ENCODE measurements at places on chromosomes 16 and 17.
A peak's percentile ranks its signal among the peaks of the same experiment; 100 is the strongest.

- DNase-seq = no peak
These were observed 124.7 kb upstream of the PLCG2 start for GRCh38 chr16:81654346-81654745.

DNA sequence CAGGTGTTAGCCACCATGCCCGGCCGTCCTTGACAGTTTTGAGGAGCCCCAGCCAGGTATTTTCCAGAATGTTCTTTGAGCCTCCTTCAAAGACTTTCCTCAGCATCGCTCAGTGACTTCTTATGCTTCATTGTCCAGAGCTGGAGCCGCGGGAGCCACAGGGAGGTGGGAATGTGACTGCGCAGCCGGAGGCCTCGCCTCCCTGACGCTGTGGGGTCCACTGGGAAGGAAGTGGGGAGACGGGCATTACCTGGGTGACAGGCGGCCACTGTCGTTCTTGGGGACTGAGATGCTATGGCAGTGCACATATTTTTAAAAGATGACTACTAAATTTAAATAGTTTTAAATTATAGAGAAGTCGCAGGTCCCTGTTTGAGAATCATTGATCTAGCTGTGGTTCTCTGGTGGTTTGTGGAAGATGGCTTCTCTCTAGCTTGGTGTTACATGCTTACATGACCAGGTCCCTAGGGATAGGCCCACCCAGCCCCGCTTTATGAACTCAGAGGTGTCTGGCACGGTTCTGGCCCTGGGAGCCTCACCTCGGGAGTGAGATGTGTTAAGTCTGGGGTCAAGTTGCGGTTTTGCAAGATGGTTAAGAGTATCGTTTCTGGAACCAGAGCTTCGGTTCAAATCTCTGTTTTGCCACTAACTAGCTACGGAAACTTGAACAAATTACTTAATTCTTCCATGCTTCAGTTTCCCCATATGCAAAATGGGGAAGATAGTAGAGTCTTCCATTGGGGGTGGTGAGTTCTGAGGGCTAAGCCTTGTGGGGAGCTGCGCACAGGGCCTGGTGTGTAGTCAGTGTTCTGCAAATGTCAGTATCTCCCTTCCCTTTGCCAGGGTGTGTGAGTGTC lies 53.0 kb downstream of the ATP2C2 start:
- DNase-seq = no peak

GRCh38 chr16:68458101-68458500 lies 9.8 kb upstream of the SMPD3 start:
- DNase-seq = no peak

DNA sequence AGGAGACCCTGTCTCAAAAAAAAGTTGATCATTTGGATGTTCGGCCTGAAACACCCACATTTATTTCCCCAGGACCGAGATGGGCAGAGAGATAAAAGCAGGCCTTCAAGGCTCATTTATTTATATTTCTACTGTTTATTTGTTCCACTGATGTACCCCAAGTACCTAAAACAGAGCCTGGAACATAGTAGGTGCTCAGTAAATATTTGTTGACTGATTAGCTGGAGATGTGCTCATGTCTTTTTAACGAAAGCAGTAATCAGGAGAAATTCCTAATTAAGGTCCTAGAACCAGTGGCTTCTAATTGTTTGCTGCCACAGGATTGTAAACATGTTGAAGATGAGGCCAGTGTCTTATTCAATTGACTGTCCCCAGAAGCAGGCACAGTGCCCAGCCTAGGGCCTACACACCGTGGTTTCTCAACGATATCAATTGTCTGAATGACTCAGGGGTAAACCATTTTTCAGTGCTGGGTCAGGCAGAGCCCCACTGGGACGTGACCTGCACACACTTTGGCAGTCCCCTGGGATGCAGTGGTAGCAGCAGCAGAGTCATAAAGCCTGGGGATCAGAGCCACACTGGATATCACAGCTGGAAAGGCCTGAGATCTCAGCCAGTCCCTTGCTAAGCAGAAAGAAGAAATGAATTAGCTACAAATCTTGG lies 34.8 kb downstream of the SOST start:
- DNase-seq = no peak

- DNase-seq = no peak
These were observed 29.8 kb upstream of the XYLT2 start for GRCh38 chr17:50316016-50316587.

DNA sequence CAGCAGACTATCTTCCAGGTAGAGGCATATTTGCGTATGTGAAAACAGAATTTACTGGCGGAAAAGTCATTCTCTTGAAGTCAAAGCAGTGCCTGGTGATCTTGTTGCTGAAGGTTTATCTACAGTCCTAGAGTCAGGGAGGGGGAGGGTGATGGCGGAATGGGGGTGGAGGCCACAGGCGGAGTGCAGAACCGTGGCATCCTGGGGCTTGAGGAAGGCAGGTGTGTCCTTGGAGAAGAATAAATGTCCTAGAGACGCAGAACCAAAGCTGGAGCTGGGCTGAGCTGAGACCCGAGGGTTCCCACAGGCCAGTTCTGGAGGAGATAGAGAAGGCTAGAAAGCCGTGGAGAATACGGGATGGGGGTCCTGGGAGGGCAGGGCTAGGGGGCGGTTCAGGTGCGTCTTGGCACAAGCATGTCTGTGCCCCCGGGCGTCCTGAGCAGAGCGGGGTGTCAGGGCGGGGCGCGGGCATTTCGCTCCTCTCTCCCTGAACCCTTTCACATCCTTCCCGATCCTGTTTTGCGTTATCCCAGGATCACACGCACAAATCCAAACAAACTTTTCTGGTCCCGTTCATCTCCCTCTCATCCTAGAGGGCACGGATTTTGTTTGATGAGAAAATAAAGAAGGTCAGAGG lies 76.9 kb upstream of the CREBBP start:
- no peak for DNase-seq

DNA sequence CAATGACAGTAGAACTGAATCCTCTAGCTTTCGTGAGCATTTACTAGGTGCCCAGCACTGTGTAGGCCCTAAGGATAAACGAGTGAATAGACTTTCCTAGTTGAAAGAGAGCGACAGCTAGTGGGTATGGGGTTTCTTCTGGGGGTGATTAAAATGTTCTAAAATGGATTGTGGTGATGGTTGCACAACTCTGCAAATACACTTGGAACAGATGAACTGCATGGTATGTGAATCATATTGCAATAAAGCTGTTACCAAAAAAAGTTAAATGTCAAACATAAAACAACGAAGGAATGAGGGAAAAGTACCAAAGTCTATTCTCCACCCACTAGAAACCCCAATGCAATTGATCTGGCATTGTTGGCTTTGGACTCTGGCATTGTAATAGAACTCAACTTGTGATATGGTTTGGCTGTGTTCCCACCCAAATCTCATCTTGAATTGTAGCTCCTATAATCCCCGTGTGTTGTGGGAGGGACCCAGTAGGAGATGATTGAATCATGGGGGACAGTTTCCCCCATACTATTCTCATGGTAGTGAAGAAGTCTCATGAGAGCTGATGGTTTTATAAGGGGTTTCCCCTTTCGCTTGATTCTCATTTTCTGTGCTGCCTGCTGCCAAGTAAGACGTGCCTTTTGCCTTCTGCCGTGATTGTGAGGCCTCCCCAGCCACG lies 70.5 kb downstream of the MARF1 start:
- DNase-seq = no peak

DNA sequence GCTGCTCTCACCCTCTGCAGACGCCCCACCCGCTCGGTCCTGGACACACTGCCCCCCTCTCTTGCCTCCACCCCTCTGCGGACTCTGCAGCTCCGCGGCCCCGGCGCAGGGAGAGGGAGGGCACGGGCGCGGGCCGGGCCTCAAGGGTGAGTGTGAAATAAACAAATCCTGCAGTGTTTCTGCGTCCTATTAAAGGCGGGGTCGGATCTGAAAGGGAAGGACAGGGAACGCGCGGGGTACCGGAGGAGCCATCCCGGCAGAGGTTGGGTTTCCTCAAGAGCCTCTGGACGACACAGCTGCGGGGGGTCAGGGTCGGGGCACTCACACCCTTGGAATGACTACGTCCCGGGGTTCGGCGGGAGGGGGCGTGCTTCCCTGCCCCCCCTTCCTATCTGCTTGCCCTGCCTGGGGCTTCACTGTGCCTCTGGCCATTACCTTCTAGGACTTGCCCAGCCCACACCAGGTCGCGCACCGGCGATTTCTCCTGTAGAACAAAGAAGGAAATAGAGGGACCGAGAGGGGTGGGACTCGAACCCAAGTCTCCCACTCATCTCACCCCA lies 466 bp upstream of the HSF4 start:
- DNase-seq = no peak

DNA sequence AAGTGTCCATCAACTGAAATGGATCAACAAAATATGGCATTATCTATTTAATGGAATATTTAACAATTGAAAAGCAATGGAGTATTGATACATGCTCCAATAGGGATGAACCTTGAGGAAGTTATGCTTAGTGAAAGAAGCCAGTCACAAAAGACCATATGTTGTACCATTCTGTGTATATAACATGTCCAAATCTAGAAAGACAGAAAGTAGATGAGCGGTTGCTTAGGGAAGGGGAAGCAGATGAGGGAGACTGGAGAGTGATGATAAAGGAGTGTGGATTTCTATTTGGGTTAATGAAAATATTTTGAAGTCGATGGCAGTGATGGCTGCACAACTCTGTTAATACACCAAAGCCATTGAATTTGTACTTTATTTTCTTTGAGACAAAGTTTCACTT lies 8.5 kb upstream of the ERN1 start:
- DNase-seq = no peak

- DNase-seq = peak; percentile 80
These were observed 10.2 kb upstream of the NFATC3 start for GRCh38 chr16:68074850-68075555.

DNA sequence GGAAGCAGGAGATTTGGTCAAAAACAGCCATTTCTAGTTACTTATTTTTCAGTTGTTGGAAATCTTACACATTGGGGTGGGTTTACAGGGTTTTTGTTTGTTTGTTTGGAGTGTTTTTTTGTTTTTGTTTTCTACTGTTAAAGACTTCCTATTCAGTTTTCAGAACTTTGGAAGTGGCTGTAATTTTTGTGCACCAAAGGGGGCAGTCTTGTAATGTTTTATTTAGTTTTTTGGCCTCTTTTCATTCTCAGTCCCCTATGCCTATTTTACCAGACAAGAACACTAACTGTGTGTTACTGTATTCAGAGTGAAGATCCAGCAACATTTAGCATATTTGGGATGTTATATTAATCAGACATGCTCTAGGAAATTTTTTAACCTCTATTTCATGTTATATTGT lies 20.6 kb downstream of the TPPP3 start:
- no peak for DNase-seq

- no peak for DNase-seq
These were observed 219.1 kb upstream of the IRX3 start for GRCh38 chr16:54505549-54506213.

- DNase-seq = no peak
These were observed 4.6 kb downstream of the ANKRD13B start for GRCh38 chr17:29597361-29598172.

DNA sequence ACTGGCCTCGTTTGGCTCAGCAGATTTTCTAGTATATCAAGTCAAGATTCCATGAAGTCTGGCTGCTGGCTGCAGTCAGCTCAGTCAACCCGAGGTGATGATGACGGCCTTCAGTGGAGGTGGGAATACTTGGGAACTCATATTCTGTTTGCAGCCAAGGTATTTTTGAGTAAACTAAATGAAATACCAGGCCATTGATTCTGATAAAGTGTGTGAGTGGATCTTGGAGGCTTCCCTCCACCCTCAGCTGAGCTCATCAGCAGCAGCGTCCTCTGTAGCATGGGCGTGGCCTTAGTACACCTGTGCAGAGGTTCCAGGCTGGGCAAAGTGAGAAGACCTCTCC lies 22.0 kb upstream of the TACO1 start:
- no peak for DNase-seq

GRCh38 chr17:15351925-15352324 lies 10.5 kb upstream of the TEKT3 start:
- DNase-seq = no peak

GRCh38 chr16:68417711-68418301 lies 30.5 kb downstream of the SMPD3 start:
- DNase-seq = peak; percentile 75
